ENCODE measurements at places on chromosomes 13 and 19.

DNA sequence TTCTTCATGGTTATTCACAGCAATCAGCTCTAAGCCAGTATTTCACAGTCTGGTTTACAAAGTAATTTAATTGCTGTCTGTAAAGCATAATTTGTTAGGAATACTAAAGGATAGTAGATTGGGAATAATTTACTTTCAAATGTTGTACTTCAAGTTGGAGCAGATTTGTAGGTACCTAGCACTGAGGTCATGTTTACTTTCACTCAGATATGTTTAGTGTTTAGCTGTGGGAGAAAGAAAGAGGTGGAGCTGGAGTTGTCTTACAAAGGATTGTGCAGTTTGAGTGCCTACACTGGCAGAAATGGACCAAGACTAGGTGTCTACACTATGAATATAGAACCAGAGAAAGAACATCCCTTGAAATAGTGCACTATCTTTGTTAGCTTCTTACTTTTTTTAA, 464.6 kb downstream of the PCDH9 start:
- DNase-seq = no peak

DNA sequence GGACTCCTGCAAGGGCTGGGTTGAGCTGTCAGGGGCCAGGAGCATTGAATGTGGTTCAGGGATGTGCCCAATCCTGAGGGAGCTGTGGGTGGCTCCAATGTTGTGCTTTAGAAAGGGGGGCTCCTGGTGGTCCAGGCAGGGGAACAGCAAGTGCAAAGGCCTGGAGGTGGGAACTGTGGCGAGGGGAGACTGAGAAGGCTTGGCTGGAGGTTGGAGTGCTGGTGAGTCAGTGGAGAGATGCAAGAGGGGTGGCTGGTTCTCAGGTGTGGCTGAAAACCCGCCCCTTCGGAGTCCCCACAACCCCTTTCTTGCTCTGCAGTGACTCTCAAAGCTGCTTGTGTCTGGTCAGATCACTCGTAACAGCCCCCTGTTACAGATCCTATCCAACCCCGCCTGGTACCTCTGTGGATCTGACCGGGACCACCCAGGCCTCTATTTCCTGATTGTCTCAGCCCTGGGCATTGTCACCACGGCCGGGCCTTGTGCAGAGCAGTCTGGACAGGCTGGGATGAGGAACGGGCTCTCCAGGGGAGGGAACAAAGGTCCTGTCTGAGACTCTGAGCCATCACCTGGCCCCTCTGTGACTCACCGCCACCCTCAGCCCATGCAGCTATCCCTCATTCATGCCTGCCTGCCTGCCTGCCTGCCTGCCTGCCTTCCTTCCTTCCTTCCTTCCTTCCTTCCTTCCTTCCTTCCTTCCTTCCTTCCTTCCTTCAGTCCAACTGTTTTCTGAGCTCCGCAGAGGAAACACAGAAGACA, 1.4 kb upstream of the KCNN1 start:
- no peak for DNase-seq

- no peak for DNase-seq
Measured at GRCh38 chr19:32020538-32020937, 324.9 kb upstream of the ZNF507 start.

DNA sequence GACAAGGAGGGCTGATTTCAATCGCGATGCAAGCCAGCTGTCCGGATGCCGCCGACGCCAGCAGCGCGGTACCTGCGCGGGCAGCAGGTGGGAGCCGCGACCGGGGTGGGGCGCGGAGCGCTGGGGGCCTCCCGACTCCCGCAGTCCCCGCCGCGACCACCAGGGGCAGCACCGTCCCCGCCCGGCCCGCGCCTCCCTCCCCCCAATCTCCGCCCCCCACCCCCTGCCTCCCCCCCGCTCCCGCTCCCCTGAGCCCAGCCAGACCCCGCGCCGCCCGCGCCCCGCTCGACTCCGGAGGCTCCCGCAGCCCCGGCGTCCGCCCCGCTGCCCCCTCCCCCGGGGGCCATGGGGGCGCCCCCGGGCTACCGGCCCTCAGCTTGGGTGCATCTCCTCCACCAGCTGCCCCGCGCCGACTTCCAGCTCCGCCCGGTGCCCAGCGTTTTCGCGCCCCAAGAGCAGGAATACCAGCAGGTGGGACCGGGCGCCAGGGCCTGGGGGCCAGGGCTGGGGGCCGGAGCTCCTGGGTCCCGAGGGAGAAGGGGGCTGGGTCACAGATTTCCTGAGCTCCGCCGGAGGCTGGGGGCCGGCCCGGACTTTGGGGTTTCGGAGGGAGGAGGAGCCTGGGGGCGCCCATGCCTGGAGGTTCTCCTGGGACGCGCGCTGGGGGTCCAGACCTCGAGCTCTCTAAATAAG, at the start of gene TTYH1:
TTYH1 (plus strand) TSS at position 257 of the 693 bp plus-strand sequence; CDS start at position 346, 89 bp downstream.
- no peak for DNase-seq

DNA sequence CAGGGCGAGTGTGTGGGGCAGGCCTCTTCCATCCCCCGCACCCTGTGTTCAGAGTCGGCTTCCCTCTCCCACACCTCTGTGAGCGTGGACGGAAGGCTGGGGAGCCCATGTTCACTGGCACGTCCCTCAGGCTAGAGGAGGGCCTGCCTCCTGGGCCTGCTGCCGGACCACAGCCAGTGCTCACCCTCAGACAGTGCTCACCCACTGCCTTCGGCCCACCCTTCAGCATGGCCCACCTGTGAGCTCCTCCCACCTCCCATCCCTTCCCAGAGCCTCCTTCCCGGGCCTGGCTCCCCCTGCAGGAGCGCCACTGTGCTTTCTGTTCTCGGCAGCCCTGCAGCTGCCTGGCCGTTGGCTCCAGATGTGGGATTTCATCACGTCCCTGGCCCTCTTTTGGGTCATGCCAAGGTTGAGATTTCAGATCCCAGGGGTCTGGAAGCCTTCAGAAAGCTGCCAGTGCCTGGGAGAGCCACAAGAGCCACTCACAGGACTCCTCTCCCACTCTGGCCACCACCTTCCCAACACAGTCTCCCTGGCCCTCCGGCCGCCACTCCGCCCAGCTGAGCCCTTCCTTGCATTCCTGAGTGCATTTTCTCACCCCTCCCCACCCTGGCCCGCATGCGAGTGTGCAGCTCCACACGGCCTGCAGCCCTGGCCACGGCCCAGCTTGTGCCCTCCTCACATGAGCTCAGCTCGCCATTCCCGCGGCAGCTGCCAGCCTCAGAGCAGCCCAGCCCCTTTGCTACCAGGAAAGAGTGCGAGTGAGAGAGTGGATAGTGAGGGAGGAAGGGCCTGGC, 25.3 kb downstream of the CAPN12 start:
- DNase-seq = no peak

GRCh38 chr19:8334458-8335342, 8.4 kb downstream of the KANK3 start:
- no peak for DNase-seq

- no peak for DNase-seq
Measured at GRCh38 chr19:53853707-53854106, 14.0 kb upstream of the MYADM start.

- DNase-seq = no peak
Measured at GRCh38 chr13:103639326-103639725, 573.1 kb upstream of the SLC10A2 start.

DNA sequence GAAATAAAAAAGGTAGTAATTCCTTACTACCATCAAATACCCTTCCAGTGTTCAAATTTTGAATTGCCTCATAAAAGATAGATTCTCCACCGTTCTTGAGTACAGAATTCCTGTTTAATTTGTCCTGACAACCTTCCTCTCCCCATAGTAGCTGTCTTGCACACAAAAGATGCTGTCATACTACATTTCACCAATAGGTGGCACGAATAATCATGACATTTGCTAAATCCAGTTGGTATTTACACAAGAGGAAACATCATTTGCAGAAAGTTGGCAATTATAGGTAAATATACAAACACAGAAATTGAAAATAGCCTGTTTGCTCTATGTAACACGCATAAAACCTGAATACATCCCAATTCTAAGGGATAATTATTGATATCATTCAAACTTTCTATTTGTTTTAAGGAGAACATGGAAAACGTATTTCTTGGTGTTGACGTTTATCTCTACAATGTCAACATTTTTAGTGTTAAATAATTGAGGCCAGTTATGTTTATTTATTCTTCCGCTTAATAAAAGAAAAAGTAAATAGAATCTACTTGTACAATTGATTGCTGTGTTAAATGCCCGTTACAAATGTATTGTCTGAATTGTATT, 58.3 kb upstream of the CLDN10 start:
- no peak for DNase-seq

GRCh38 chr13:113863524-113864272, at the start of gene GAS6:
TSS of gene GAS6 (minus strand) at chr13:113864076. CDS start at chr13:113863920, 156 bp downstream.
- DNase-seq = no peak

- DNase-seq = no peak
Measured at GRCh38 chr19:55606817-55607216, 1.4 kb downstream of the ZNF865 start.

DNA sequence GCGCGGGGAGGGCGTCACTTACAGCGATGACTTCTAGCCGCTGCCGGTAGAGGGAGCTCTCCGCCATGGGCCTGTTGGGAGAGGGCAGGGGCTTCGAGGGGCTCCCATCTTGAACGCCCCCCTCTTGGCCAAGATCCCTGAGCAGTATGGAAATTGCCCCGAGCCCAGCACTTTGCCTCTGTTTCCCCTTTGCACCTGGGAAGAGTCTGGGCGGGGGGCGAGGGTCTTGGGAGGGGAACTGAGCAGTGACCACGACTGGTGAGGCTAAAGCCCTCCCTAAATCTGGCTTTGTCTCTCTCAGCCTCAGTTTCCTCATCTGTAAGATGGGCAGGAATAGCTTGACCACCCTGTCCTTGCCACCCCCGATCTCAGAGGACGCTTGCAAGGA, 2.8 kb downstream of the PALM3 start:
- no peak for DNase-seq

- DNase-seq = no peak
Measured at GRCh38 chr19:44752123-44752815, 3.8 kb downstream of the BCL3 start.

- DNase-seq = no peak
Measured at GRCh38 chr19:11041966-11042627, 47.2 kb upstream of the LDLR start.

GRCh38 chr19:16460454-16460853, 11.3 kb downstream of the EPS15L1 start:
- DNase-seq = no peak

GRCh38 chr19:7677669-7678311, 900 bp downstream of the MCEMP1 start:
- DNase-seq = no peak

GRCh38 chr19:15368798-15369593, 10.6 kb downstream of the AKAP8 start:
- no peak for DNase-seq

GRCh38 chr19:1272423-1273262, 2.7 kb upstream of the FAM174C start:
- DNase-seq = no peak

DNA sequence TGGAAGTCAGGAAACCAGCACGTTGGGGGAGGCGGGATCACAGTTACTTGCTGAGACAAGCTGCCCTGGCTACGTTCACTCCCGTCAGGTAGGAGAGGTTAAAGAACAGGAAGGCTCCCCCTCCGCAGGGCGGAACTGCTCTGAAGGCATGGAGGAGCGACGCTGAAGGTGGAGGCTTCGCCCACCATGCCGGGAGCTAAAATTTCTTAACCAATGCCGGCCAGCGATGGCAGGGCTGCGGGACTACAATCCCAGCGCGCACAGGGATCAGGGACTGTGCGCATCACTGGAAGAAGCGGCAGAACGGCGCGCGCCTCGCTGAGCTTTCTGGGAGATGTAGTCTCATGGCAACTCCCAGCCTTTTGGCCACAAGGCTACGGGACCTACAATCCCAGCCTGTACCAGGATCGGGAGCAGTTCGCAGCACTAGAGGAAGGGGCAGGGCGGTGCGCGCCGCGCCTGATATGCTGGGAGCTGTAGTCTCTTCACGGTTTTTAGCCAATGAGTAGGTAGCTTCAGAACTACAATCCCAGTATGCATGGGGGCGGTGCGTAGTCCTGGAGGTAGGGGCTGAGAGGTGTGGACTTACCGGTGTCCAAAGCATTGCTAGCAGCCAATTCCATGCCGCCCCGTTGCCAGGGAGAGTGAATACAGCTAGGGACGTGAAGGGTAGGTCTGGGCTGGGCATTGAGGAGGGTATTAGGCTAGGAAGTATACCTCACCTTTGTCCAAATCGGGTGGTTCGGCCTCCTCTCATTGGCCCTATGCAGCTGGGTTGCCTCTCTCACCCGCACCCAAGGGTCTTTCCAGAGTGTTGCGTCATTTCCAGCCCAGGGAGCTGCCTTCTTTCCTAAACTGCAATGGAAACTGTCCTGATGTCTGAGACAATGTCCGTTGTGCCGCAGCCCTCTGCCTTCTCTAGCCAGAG, 12.8 kb upstream of the ZNF682 start:
- peak; percentile 25 for DNase-seq

GRCh38 chr13:43239275-43239840, 216.0 kb downstream of the DNAJC15 start:
- DNase-seq = no peak

DNA sequence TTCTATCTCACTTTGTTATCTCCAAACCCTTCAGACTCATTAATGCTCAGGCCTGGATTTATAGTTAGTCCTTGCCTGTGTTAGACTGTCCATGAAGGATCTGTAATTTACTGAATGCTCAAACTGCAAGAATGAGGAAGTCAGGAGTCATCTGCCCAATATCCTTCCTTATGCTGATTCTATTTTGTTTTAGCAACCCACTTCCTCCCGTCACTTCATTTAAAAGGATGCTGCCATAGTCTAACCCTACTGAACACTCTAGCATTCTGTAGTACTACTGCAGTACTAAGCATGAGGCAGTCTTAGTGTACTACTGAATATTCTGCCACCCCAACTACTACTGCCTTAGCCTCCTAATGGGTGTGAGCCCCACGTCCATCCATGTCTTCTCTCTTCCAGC, 1.5 kb downstream of the FCAR start:
- no peak for DNase-seq

GRCh38 chr19:8635422-8635821, 5.0 kb downstream of the NFILZ start:
- no peak for DNase-seq

DNA sequence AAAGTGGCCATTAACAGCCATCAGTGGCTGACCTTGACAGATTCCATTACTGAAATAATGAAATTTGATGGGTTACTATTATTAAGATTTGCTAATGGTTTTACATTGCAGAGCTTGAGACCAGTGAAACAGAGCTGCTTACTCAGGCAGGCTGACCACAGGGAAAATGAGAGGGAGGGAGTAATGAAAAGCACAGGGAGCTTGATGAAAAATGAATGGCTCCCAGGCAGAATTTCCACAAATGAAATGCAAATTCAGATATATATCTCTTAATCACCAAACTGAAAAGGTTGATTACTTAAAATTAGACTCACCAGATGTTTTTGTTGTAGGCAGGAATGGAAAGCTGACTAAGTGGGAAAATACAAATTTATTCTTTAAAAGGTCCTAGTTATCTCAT, 36.1 kb downstream of the HTR2A start:
- DNase-seq = no peak

GRCh38 chr13:34124666-34125306, 306.8 kb downstream of the RFC3 start:
- DNase-seq = no peak
